Esophagus mucosa (tissue), 1 donor: ENCODE measurements at places on chromosomes 1 and 21.

GRCh38 chr1:199322278-199322677 is 683.4 kb downstream of the PTPRC start:
- no peak for ATAC-seq

DNA sequence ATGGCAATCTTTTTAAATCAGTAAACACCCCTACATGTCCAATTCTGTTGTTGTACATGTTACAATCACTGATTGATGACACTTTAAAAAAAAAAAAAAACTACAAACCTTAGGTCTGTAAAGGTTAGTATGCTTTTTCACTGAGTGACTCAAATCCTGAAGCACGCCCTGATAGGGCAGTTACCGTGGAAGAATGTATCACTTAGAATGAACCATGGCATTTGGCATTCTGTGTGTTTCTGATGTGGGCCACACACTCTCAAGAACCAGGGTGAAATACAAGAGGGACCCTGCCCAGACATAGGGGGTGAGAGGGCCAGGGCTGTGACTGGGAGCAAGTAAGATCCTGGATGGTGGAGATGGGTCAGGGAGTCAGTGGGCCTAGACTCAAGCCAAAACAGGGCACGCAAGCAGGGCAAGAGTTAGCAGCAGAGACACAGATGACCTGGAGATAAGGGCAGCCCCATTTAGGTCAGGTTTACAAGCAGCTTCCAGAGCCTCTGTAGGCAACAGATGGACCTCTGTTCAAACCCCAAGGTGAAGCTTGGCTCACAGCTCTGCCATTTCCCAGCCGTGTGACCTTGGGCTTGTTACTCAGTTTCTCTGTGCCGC is 47.6 kb upstream of the DMRTB1 start:
- no peak for ATAC-seq

DNA sequence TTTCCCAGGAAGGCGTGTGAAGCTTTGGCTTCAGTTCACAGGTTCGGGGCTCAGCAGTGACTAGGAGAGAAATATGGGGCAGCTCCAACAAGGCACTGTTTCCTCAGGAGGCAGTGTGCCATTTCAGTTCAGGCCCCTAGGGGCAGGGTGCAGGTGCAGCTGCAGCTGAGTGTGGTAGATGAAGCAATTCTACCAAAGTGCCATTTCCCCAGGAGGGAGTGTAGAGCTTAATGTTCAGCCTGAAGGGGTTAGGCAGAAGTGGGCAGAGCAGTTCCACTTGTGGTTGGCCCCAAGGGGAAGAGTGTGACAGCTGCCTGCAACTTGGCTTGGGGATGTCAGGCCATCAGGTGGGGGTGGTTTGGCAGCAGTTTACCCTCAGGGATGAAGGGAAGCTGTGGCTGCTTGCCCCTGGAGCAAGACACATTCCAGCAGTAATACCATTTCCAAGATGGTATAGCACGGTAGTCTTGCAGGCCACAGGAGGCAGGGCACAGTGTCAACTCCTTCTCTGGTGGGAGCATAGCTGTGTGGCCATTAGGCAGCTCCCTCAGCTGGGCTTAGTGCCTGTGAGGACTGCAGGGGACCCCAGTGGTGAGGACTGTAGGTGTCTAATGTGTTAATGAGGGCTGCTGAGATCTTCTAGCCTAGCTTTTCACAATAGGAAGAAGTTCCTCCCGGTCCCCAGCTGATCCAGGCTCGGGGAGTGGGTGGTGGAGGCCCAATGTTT is 34.7 kb downstream of the RGSL1 start:
- peak; percentile 73 for ATAC-seq

DNA sequence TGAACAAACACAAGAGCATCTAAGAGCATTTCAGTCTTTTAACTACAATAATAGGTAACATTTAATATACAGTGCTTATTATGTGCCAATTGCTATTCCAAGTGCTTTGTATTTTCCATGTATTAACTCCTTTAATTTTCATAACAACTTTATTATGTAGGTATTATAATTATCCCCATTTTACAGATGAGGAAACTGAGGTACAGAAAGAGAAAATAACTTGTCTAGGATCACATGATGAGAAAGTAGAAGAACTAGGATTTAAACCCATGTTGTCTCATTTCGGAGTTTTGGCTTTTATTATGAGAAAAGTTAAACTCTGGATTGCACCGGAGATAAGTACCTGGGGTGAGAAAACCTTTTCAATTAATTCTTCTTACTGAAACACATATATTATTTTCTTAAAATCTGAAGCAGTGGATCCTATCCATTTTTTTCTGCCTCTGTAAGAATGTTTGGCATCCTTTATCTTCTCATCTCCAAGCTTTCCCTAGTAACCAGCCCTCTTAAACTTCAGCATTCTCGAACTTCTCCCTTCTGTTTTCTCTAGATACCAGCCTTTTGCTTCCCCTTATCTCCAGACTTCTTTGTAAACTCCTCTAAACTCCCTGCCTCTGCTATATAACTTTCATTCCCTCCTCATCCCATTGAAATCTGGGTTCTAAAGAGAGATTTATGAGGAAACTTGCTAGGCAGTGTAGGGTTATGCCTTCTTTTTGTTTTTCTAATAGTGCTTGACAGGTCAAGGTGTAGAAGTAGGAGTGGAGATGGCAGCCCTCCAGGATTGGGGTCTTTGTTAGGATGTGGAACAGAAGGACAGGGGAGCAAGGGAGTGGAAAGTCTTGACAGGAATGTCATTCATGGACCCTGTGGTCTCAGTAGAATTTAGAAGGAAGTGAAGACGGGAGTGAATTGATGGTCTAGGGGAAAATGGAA is 28.3 kb downstream of the POU2F1 start:
- ATAC-seq, result no peak

GRCh38 chr1:231099996-231100767 is 60.1 kb upstream of the FAM89A start:
- ATAC-seq, result no peak

DNA sequence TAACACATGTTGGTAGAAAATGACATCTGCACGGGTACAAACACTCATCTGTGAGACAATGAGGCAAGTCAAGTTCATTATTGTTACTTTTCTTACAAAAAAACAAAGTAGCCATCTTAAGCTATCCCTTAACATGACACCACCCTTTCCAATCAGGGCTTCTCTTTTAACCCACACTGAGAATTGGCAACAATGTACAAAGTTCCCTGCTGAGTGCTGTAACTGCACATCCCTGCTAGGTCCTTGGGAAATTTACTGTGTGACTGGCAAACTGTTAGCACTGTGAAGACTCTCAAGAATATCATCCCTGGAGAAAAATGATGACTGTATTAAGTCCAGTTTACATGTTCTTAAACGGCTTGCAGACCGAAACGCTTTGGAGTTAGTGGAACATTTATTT is 185.8 kb upstream of the PLD5 start:
- ATAC-seq, result no peak

DNA sequence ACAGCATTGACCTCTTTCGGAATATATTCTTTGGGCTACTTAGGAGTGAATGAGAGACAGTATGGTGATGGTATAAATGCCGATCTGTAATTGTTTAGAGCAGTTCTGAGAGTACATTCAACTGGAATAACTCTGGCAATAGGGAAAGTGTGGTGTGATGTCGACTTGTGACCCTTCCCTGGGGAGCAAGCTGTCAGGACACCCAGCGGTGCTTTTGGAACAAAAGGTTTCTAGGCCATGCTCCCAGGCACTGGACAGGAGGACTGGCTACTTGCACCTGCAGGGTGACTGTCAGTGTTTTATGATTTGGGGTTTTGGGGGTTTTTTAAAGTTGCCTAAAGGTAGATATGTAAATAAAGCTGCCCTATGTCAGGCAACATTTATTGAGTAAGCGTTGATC is 50.9 kb downstream of the MACO1 start:
- ATAC-seq, result no peak

GRCh38 chr1:38029081-38029681 is 16.6 kb downstream of the UTP11 start:
- no peak for ATAC-seq

GRCh38 chr1:204944662-204945061 is 74.0 kb downstream of the NFASC start:
- no peak for ATAC-seq

DNA sequence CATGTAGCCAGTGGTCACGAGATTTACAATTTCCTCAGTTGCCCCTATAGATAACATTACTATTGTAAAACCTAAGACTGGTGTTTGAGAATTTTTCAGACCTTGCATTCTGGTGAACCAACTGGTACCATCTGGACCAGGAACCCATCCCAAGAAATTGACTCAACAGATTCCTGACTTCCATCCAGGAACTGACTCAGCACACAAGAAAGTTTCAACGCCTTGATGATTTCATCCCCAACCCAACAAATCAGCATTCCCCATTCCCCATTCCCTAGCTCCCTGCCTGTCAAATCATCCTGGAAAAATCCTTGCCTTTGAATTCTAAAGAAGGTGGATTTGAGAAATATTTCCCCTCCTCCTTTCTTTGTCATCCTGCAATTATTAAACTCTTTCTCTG is 529.8 kb upstream of the PRMT6 start:
- no peak for ATAC-seq

DNA sequence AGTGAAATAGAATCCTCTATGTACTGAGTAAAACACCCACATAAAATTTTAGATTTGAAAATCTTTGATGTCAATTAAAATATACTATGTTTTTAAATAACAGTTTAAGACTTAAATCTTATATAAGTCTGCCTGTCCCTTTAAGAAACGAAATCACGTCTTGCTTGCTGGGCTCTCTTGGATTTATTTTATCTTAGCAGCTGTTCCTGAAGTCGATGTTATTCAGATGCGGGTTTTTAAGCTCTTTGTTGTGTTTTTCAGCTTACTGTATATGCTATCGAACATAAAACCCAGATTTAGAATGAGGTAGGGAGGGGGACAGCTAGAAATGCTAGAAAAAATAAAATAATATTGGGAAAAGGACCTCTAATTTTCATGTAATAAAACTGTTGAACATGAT is 11.1 kb upstream of the SSX2IP start:
- no peak for ATAC-seq

- ATAC-seq, result no peak
These were observed 23.5 kb downstream of the CYP4B1 start for GRCh38 chr1:46822248-46822826.

- ATAC-seq, result peak; percentile 45
These were observed 4.7 kb downstream of the CCDC190 start for GRCh38 chr1:162856260-162856659.

GRCh38 chr1:210696709-210697108 is 368.0 kb downstream of the HHAT start:
- ATAC-seq, result no peak

DNA sequence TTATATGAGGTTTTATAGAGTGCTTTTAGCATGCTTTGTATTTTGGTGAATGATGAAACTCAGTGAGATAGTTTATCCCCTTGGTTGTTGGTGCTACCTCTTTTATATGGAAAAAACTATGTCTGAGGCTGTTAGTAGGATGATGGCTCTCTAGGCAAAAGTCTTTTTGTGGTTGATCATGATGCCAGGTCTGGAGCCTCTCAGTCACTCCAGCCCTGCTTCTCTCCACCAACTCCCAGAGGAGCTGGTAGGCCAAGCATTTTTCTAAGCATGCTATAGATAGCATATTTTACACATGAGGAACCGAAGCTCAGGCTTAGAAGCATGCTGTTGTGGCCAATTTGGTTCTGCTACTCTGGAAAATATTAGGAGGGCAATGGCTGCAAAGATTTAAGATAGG is 82.2 kb downstream of the FMN2 start:
- no peak for ATAC-seq

GRCh38 chr1:117661027-117661426 is 55.2 kb downstream of the TENT5C start:
- no peak for ATAC-seq

GRCh38 chr1:113804421-113805255 is 7.6 kb downstream of the RSBN1 start:
- ATAC-seq, result no peak

GRCh38 chr1:172135076-172135672 is 285.3 kb upstream of the C1orf105 start:
- ATAC-seq, result no peak

DNA sequence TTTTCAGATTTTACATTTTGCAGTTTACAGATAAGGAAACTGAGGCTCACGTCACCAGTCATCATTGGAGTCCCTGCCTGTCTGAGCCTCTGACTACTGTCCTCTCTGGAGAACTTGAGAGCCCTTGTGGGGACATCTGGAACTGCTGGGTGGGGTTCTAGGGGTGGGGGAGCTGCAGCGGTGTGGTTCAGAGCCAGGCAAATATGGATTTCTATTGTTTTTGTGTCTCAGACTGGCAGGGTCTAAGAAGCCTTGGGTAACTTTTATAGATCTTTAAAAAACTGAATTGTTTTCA is 46.9 kb downstream of the IER5 start:
- ATAC-seq, result no peak

- no peak for ATAC-seq
These were observed 46.0 kb upstream of the CAMK1G start for GRCh38 chr1:209537336-209538114.

DNA sequence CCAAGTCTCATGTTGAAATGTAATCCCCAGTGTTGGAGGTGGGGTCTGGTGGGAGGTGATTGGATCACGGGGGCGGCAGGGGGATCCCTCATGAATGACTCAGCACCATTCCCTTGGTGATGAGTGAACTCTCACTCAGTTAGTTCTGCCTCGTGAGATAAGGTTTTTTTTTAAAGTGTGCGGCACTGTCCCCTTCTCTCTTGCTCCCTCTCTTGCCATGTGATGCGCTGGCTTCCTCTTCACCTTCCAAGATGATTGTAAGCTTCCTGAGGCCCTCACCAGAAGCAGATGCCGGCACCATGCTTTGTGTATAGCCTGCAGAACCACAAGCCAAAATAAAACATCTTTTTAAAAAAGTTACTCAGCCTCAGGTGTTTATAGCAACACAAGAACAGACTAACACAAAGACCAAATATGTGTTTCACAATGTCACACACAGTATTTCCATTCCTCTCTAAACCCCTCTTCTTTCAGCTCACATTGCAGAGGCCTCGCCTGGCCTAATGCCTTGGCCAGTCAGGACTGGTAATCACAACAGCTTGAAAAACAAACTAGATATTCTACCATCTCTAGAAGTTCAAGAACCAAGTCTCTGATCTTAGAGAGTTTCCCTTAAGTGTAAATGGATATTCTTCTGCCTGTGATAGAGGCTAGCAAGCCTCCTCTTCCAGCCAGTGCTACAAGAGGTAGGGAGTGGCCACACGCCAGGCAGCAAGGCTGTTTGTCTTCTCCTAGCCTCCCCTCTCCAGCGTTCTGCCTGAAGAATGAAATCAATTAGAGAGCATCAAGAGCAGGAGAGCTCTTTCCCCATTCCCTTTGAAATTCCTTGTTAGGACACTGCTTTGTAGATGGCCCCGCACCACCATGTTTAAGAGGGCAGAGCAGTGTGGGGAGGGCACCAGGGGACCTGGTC is 19.6 kb upstream of the RAP1A start:
- no peak for ATAC-seq

DNA sequence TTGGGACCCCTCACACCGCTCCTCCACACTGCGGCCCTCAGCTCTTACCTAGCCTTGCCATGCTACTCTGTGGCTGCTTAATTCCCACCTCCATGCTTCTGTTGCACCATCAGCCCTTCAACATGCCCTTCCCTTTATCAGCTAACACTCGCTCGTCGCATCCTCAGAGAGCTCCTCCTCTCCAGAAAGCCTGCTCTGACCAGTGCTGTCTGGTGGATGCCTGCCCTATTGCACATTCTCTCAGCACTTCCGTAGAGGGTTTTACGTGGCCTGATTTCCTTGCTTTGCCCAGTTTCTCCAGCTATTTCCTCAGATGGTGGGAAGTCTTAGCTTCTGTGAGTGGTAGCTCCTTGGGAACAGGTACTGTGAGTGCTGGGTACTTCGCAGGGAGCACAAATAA is 10.3 kb upstream of the LAD1 start:
- no peak for ATAC-seq
